Femur (tissue), 1 donor: ENCODE measurements at places on chromosomes 7 and 10.

DNA sequence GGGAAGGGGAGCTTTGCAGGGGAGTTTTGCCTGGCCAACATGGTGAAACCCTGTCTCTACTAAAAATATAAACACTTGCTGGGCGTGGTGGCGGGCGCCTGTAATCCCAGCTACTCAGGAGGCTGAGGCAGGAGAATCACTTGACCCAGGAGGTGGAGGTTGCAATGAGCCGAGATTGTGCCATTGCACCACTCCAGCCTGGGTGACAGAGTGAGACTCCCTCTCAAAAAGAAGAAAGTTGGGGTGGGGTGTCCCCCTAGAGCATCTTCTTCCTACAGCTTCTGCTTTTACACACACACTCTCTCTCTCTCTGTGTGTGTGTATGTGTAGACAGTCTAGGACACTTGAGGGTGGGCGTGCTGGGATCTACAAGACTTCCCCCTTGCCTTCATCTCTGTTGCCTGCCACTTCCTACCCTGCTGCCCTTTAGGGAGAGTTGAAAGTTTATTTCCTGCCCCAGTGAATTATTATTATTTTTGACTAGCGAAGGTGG, 21.7 kb downstream of the PLAU start:
- DNase-seq = no peak

DNA sequence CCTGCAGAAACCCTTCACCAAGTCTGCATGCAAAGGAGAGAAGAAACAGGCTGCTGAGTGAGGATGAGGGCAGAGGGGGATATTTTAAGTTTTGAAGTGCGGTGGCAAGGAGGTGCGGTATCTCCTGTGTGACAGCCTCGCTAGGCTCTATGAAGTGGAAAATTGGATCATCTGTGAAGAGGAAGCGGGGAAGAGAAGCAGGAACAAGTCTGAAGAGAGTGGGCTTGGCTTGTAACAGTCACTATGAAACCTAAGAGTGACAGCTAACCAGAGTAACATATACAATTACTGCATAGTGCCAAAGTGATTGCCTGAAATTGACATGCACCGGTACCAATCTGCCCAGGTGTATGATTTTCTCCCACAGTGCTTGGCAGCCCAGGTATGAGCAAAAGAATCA, 287.5 kb upstream of the KLF14 start:
- no peak for DNase-seq

DNA sequence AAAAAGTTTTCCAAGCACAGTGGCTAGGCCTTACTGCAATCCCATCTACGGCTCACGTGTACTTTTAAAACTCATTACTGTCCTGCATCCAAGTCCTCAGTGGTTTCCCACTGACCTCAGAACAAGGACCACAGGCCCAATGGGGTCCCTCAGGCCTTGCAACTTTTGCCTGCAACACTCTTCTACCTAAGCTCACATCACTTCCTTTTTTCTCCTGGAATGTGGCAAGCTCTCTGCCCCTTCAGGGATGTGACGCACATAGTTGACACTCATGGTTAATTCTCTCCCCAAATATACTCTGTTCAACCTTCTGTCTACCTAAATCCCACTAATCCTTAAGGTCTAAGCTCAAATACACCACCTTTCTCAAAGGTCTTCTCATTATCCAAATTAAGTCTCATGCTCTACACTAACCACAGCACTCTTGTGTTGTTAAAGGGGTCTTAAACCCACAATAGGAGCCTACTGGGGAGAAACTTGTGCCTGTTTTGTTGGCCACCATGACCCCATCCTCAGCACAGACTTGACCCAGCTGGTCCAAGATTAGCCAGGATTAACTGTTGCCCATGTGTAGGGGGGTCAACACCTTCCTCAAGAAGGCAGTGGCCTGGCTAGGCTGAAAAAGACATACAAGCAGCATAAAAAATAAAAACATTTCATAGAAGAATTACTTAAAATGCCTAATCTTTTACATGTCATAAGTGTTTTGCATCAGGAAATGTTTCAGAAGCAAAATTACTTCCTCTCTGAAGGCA, 15.2 kb downstream of the HNRNPF start:
- DNase-seq = no peak

- no peak for DNase-seq
Observed at GRCh38 chr10:7435674-7436073, 24.8 kb upstream of the SFMBT2 start.

GRCh38 chr10:6530966-6531365, 49.1 kb downstream of the PRKCQ start:
- no peak for DNase-seq

DNA sequence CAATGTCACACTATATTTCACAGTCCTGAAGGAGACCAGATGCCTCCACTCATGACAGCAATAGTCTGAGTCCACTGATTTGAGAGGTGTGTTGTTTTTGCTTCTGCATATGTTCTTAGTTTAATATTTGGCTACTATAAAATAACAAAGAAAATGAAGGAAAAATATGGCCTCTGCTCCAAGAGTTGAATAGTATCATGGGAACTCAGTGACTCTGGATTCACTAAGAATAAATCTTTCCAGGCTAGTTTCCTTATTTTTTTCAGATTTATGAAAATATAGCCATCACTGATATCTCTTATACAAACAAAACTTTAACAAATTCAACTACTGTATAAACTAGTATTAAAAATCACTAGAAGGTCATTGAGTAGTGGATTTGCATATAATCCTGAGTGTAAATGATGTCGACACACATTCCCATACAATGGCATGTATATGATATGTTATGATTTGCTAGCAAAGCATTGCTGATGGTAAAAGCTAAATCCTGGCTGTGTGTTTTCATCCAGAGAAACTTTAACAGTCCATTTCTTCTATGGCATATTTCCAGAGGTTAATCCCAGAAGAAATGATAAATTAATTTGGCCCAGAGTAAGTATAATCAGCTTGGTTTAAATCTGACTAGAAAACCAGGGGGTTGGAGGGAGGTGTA, 66.0 kb upstream of the VIPR2 start:
- no peak for DNase-seq

GRCh38 chr10:811379-812175, 119.9 kb downstream of the LARP4B start:
- DNase-seq = no peak

DNA sequence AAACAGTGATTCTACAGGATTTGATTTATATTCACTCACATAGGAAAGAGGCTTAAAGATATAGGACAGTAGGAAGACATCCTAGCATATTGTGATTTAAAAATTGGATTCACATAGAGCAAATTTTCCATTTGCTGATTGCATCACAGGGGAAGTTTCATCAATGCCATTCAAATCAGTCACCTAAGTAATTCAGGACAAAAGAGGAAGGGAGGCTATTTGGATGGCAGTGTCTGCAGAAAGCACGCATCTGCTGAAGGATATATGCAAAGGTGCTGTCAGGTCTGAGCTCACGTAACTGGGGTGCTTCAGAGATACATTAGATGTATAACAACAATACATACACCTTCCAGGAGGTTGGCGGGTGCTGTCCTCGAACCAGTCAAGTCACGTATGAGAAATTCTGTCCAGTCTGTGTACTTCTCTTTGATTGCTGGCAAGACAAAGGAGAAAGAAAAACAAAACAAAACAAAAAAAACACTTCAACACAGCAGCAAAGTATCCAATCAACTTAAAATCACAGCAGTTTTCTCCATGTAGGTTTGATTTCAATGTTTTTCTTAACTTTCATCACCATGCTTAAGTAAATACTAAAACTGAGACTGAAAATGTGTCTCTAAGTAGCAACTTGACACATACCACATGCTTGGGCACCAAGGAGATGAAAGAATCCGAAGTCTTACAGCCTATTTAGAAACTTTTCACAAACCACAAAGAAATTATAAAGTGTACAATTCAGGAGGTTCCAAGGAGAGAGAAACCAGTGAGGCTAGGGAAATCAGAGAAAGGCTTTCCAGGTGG, 125.1 kb downstream of the SFMBT2 start:
- DNase-seq = no peak
